ENCODE measurements at places on chromosomes 4 and X. TPM values are rescaled to one million over a fixed set of nuclear protein-coding genes. Genes with fewer than 3 reads are reported as not detected.

DNA sequence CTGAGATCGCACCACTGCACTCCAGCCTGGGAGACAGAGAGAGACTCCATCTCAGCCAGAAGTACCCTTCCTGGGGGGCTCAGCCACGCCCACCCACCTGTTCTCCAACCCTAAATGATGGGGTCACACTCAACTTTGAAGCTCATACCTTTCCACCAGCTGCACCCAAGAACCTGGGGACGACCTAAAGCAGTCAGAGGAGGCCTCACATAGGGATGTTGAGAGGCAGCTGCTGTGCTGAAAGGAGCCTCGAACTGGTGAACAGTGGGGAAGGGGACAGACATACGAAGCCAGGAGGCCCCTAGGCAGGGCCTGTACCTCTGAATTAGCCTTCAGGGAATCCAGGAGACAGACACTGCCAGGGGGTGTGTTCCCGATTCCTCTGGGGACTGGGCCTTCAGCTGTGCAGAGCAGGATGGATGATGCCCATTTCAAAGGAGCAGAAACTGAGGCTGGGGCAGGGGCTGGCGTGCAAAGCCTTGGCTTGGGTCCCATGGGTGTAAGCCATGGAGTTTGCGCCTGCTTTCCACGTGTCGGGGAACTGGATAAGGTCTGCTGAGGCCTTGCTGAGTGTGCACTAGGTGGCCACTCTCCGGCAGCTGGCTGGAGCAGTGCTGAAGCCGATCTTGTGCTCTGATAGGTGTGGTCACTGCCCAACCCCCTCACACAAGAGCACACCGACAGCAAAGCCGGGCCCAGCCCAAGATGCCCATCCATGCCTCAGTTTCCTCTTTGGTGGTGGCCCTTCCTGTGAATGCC lies 130.8 kb downstream of the CPZ start:
- H3K4me1 ChIP-seq, result no peaks in the 10 kb centered on the region
- H3K36me3 ChIP-seq, result no peaks in the 10 kb centered on the region
- no peaks in the 10 kb centered on the region for H3K27me3 ChIP-seq
- no peak for DNase-seq
- no peak overlapping the region for H3K27ac ChIP-seq
- H3K4me3 ChIP-seq, result no peak overlapping the region

DNA sequence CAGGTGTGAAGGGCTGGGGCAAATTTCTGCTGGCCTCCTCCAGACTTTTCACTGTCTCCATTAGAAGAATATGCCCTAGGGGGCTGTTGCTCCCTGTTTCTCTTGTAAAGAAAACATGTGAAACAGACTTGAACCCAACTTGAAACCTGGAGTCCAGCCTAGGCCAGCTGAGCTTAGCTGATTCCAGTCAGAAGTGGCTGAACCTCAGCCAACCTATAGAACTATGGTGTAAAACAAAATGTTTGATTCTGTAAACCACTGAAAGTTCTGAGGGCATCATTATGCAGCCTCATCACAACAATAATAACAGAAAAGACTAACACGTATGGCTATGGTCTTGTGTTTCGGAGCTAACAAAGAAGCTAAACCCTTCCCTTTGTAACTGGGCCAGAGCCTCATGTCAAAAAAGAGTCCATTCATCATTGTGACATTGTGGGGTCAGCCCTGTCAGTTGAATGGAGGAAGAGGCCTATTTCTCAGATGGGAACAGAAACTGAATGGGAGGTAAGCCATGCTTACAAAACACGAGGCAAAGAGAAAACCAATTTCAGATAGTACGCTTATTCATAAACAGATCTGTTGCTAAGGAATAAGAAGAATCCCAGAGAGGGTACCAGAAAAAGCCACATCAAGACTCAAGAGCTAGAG lies 34.1 kb downstream of the SETD7 start:
- H3K36me3 ChIP-seq, result peaks cover 94% of the 10 kb centered on the region
- no peaks in the 10 kb centered on the region for H3K27me3 ChIP-seq
- no peak overlapping the region for H3K27ac ChIP-seq

GRCh38 chr4:24186466-24186865 lies 296.6 kb upstream of the PPARGC1A start:
- H3K4me1 ChIP-seq, result no peaks in the 10 kb centered on the region
- DNase-seq, result no peak
- H3K4me3 ChIP-seq, result no peak overlapping the region
- no peaks in the 10 kb centered on the region for H3K27me3 ChIP-seq

DNA sequence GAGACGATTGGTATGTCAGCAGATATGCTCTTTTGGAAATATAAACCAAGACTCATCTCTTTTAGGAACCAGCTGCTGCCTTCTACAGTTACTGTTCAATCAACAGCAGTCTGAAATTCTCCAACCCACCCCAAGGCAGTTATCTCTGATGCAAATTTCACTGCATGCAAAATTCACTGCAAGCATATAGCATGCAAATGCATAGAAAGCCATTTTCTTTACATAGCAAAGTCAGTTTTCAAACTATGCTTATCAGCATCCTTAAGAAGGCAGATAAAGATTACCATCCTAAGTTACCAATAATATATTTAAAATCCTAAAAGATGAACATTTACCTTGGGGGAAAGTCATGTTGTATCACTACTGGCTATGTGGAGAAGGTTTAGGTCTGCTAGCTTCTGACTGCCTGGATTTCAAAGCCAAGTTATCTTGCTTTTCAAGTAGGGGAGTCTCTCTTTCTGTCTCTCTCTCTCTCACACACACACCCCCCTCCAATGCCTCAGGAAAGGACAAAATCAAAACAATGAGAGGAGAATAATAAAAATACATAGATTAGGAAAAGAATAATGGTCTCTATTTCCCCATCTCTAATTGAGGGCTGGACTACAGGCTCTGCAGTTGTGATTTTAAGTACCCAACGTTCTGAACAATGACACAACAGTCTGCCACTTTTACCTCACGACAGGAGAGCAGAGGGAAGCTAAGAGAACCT lies 1.5 kb downstream of the NMU start:
- no peaks in the 10 kb centered on the region for H3K27me3 ChIP-seq
- peaks cover 11% of the 10 kb centered on the region for H3K4me1 ChIP-seq
- no peak overlapping the region for H3K27ac ChIP-seq
- no peak overlapping the region for H3K4me3 ChIP-seq

DNA sequence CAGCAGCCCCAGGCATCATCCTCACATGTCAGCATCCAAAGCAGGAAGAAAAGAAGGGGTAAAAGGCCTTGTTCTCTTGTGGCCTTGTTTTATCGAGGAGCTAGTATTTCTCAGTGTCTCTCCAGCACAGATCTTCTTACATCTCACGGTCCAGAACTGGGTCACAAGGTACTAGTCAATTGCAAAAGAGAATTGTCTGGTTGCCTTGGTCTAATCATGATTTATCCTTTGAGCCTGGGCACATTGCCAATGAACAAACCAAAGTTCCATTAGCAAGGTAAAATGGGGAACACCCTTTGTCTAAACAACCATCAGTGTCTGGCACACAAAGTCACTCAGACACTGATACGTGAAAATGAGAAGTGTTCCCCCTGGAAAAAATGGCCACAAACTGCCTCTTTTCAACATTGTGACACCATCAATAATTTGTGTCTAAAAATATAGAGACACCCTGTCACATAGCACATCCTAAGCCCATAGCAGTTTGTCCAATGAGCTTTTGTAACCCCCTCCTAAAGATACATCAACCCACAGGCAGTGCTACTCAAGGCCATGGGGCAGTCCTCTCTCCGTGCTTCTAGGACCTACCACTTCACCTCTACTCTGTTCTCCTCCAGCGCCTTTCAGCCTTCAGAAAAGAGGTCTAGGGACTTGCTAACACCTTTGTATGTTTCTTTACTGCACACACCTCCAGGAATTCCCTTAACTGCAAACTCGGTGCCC lies 534.4 kb downstream of the MID1IP1 start:
- H3K4me1 ChIP-seq, result peaks cover 8% of the 10 kb centered on the region
- DNase-seq, result peak; percentile 19
- no peaks in the 10 kb centered on the region for H3K36me3 ChIP-seq
- no peaks in the 10 kb centered on the region for H3K27me3 ChIP-seq
- peak overlapping the region; percentile 42 for H3K27ac ChIP-seq

DNA sequence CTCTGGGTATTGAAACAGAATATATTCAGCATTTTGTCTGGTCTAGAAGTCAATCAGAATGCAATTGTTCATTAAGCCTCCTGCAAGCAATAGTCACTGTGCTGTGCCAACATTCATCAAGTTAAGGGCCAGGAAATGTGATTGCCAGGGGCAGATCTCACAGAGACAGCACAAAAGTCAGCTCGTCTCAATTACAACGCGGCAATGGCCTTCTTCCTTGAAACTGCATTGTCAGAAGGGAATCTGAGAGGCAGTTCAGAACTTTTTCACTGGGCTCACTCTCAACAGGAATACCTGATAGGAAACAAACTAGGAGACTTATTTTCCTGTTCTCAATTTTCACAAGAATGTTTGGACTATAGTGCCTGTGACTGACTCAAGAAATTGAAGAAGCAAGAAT lies 131.1 kb upstream of the NR3C2 start:
- H3K36me3 ChIP-seq, result no peaks in the 10 kb centered on the region
- H3K27ac ChIP-seq, result no peak overlapping the region

DNA sequence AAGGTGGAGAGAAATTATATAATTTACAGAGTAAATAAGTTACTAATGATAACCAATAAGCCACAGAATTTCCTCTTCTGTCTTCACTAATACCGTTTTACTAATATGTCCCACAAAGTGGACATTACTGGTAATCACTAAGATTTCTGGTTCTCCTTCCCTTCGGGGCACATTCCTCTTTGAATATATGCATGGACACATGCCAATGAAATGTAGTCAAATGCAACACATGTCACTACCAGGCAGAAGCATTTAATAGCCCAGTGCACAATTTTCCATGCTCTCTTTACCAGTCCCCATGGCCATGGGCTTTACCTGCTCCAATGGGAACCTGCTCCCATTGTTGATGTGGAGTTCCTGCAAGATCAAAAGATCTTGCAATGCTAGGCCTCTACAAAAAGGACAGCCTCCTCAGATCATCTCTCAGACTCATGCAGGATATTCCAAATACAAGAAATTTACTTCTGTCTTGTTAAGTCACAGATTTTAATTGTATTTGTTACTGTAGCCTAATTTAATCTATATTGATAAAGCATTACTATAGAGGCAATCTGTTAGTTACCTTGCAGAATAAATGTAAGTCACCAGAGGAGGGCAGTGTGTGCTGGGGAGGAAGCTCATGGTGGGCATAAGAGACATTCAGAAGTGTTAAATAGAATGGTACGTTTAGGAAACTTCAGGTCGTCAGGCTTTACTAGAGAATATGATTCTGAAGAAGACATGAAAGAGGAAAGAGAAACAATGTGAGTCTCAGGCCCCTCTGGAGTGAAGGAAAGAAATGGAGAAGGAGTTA lies 37.1 kb upstream of the INPP4B start:
- H3K4me1 ChIP-seq, result no peaks in the 10 kb centered on the region
- no peaks in the 10 kb centered on the region for H3K36me3 ChIP-seq
- no peak overlapping the region for H3K4me3 ChIP-seq
- no peaks in the 10 kb centered on the region for H3K27me3 ChIP-seq

- H3K4me1 ChIP-seq, result no peaks in the 10 kb centered on the region
- H3K27me3 ChIP-seq, result no peaks in the 10 kb centered on the region
- DNase-seq, result no peak
- H3K36me3 ChIP-seq, result no peaks in the 10 kb centered on the region
Measured at GRCh38 chrX:146355440-146355839, 454.1 kb upstream of the CXorf51B start.

- H3K36me3 ChIP-seq, result no peaks in the 10 kb centered on the region
- H3K27me3 ChIP-seq, result peaks cover 3% of the 10 kb centered on the region
- no peak for DNase-seq
- no peak overlapping the region for H3K27ac ChIP-seq
- peaks cover 27% of the 10 kb centered on the region for H3K4me1 ChIP-seq
- no peak overlapping the region for H3K4me3 ChIP-seq
Measured at GRCh38 chr4:4857001-4857808, 2.3 kb upstream of the MSX1 start.

DNA sequence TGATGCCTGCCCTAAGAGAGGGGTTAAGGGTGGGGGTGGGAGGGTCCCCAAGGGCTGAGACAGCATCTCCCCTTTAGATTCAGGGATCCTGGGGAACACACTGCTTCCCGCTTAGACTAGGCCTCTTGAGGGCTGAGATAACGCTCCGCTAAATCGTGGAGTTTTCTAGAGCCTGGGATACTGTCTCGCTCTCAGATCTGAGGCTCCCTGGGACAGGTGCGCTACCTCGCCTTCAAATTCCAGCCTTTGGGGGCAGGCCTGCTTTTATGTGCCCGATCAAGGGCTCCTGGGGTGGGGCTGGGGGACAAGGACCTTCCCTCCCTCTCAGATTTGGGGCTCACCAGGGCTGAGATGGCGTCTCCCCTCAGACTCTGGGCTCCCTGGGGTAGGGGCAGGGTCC lies 440 bp upstream of the ARHGAP36 start:
- no peak overlapping the region for H3K4me3 ChIP-seq
- H3K27me3 ChIP-seq, result peaks cover 29% of the 10 kb centered on the region

- H3K4me3 ChIP-seq, result no peak overlapping the region
- no peak for DNase-seq
- H3K27me3 ChIP-seq, result no peaks in the 10 kb centered on the region
- H3K27ac ChIP-seq, result no peak overlapping the region
Measured at GRCh38 chr4:150008546-150008945, 69.7 kb upstream of the DCLK2 start.

- DNase-seq, result no peak
- H3K27ac ChIP-seq, result no peak overlapping the region
- H3K27me3 ChIP-seq, result no peaks in the 10 kb centered on the region
- peaks cover 7% of the 10 kb centered on the region for H3K4me1 ChIP-seq
- H3K36me3 ChIP-seq, result no peaks in the 10 kb centered on the region
Measured at GRCh38 chr4:64781737-64782326, 372.6 kb upstream of the TECRL start.

DNA sequence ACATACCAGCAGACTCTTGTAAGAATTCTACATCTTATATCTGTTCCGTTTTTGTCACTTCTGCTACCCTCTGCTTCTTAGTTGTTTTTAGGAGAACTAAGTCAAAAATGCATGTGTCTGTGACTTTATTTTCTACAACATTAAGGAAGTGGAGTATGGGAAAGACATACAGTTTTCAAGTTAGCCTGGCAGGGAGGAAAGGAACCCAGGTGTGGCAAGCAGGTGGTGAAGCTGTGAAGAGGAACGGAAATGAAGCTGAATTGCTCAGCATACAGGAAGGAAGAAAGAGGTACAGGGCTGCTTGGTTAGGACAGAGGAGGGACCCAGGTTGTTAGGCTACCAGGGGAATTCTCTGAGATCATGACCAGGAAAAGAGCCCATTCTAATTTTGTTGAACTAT lies 9.4 kb downstream of the GPRIN3 start:
- H3K27ac ChIP-seq, result peak overlapping the region; percentile 67
- H3K4me1 ChIP-seq, result no peaks in the 10 kb centered on the region
- H3K27me3 ChIP-seq, result no peaks in the 10 kb centered on the region
- H3K4me3 ChIP-seq, result no peak overlapping the region
- H3K36me3 ChIP-seq, result no peaks in the 10 kb centered on the region

- DNase-seq, result no peak
- peaks cover 67% of the 10 kb centered on the region for H3K4me1 ChIP-seq
- no peaks in the 10 kb centered on the region for H3K36me3 ChIP-seq
- H3K27me3 ChIP-seq, result no peaks in the 10 kb centered on the region
- no peak overlapping the region for H3K4me3 ChIP-seq
Measured at GRCh38 chr4:139922406-139923024, 231.5 kb downstream of the MAML3 start.

- H3K36me3 ChIP-seq, result no peaks in the 10 kb centered on the region
- H3K27ac ChIP-seq, result no peak overlapping the region
- no peak overlapping the region for H3K4me3 ChIP-seq
- H3K27me3 ChIP-seq, result no peaks in the 10 kb centered on the region
Measured at GRCh38 chr4:167032871-167033270, 201.4 kb downstream of the SPOCK3 start.

GRCh38 chrX:53681661-53682060 lies 4.9 kb downstream of the HUWE1 start:
- no peak for DNase-seq
- no peak overlapping the region for H3K4me3 ChIP-seq
- no peaks in the 10 kb centered on the region for H3K4me1 ChIP-seq

CD38 gene
- total RNA-seq, result 12.1 TPM

ARHGAP4 gene
- 90.9 TPM for total RNA-seq

NWD2 gene
- 1.1 TPM for total RNA-seq

PABPC4L gene
- 1.5 TPM for total RNA-seq

ZMAT1 gene
- total RNA-seq, result 33.1 TPM

CPZ gene
- 2.2 TPM for total RNA-seq
